A549 (cell line): ENCODE measurements at places on chromosomes 4 and X. TPM values are rescaled to one million over a fixed set of nuclear protein-coding genes. Genes with fewer than 3 reads are reported as not detected.

DNA sequence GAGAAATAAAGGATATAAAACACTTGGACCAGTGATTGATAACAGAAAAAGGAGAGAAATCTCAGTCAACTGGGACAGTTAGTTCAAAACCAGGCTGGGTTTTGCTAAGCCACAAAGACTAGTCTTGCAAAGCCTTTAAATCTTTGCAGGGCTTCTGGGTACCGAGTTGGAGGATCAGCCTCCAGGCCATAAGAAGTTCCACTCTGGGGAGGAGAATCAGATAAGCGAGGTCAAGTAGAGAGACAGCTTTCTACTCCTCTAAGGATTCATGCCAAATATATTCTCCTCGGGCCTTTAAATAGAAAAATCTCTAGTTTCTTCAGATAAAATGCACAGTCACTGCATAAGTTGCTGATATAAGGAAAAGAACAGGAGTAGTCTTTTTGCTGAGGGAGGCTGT lies 92.7 kb downstream of the MFAP3L start:
- no peak for DNase-seq

DNA sequence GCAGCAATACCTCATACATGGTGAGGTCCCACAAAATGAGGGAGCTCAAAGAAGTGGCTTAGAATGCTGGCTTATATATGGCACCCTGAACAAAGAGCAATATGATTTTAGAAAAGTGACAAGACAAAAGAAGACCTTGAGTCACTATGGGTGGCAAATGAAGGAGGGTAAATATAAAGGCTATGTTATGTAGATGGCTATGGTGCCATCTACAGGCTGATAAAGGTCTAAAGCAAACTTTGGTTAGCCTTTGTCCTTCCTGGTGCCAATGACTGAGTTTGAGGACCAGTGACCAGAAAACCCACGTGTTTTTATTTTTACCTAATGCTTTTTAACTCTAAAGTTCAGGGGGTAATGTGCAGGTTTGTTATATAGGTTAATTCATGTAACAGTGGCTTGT lies 151.8 kb downstream of the CCNG2 start:
- DNase-seq, result peak; percentile 24

- no peak for DNase-seq
Measured at GRCh38 chr4:47193179-47193578, 161.8 kb downstream of the GABRB1 start.

DNA sequence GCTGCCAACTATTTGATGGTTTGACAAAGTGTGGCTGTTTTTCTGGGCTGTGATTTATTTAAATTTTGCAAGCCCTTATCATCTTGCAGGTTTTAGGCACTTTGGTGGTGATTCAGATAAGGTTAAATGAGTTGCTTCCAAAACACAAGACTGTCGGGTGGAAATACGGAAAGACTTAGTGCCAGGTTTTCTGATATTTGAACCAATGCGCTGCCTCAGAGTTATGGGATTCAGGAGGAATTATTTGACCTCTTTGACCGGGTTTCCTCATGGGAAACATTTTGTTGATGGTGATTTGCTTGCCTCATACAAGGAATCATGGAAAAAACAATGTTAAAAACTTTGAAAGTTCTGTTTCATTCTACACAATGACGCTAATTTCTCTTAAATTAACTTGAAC lies 136.1 kb upstream of the MAP9 start:
- DNase-seq, result no peak

- no peak for DNase-seq
Measured at GRCh38 chr4:102580463-102580842, 79.3 kb downstream of the NFKB1 start.

GRCh38 chr4:23613782-23614181 lies 276.1 kb downstream of the PPARGC1A start:
- no peak for DNase-seq

- peak; percentile 8 for DNase-seq
Measured at GRCh38 chrX:47321386-47321785, 49.0 kb upstream of the ZNF157 start.

DNA sequence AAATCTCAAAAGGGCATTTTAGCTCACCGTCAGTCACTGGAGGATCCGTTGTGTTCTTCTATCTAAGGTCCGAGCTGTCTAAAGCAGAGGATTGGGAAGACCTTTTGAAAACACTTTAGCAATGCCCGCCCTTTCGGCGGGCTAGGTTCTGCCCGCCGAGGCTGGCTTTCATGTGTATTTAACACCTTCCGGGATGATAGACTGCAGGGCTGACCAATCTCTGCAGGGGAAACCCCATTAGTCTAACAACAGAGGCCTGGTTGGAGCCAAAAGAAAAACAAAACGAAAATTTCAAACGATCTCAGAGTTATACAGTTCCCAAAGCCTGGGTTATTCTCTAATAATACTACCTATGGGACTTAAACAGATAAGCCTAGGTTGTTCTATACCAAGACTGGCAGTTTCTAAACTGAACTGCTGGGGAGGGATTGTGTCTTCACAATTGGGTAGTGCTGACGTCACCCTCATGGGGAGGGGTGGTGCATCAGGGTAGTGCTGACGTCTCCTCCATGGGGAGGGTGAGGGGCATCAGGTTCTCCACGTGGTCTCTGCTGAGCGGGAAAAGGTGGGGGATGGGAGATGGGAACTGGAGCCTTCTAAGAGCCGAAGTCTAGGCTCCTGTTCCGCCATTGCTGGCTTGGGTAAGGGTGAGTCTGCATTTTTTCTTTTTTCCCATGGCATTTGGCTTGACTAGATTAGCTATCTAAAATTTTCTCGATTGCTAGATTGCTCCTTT lies 14.8 kb upstream of the CUL4B start:
- peak; percentile 4 for DNase-seq

- DNase-seq, result no peak
Measured at GRCh38 chr4:98744372-98745150, 86.2 kb upstream of the TSPAN5 start.

- no peak for DNase-seq
Measured at GRCh38 chrX:25389266-25389665, 373.5 kb upstream of the ARX start.

DNA sequence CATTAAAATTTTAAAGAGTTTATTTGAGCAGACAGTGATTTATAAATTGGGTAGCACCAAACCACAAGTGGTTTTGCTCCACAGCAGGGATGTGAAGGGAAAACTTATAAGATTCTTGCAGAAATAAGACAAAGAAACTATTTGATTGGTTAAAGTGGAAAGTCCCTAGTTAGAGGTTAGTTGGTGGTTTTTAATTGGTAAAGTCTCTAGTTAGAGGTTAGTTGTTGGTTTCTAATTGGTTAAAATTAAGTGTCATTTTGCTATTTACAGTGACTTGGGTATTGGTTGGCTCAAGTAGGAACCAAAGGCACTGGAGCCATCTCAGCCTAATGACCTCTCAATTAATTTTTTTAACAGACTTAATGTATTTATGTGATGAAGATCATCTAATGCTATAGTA lies 23.0 kb downstream of the ATG4A start:
- no peak for DNase-seq

- no peak for DNase-seq
Measured at GRCh38 chr4:185903205-185903604, 91.2 kb upstream of the SORBS2 start.

The SSX3 gene
- not detected in 3 replicates for polyA plus RNA-seq

The UCHL1 gene
- polyA plus RNA-seq, result 953 to 989 TPM (median 980 TPM) in 3 replicates

The TDO2 gene
- polyA plus RNA-seq, result 2.0 to 2.6 TPM (median 2.6 TPM) in 3 replicates

The NAP1L3 gene
- polyA plus RNA-seq, result 0.15 to 0.40 TPM (median 0.16 TPM) in 3 replicates

The XG gene
- 0.05 to 0.08 TPM in 2 of 3 replicates, not detected in the other for polyA plus RNA-seq

The UGT2A3 gene
- 0.24 to 0.37 TPM (median 0.25 TPM) in 3 replicates for polyA plus RNA-seq
